ENCODE measurements at places on chromosomes 13 and 19. TPM values are rescaled to one million over a fixed set of nuclear protein-coding genes. Genes with fewer than 3 reads are reported as not detected.

The PEAK3 gene
- total RNA-seq: 0.22 TPM

The C19orf33 gene
- 7.9 TPM for total RNA-seq

The TRIM13 gene
- total RNA-seq: 20.9 TPM

The RXFP2 gene
- not detected for total RNA-seq

The KPTN gene
- 2.7 TPM for total RNA-seq

The NANOS3 gene
- not detected for total RNA-seq

The CPB2 gene
- total RNA-seq: not detected

The UBE2L5 gene
- total RNA-seq: not detected

The GFY gene
- total RNA-seq: not detected

The CXCL17 gene
- not detected for total RNA-seq

The AKT1S1 gene
- total RNA-seq: 5.9 TPM

The ZNF793 gene
- total RNA-seq: 0.86 TPM

The ZNF610 gene
- 2.0 TPM for total RNA-seq

The SYNGR4 gene
- total RNA-seq: not detected

The CPAMD8 gene
- 1.8 TPM for total RNA-seq

The NOSIP gene
- 83.2 TPM for total RNA-seq

The CEACAM7 gene
- total RNA-seq: 1.9 TPM

The PNMA8A gene
- 0.52 TPM for total RNA-seq

The VSIG10L gene
- 0.09 TPM for total RNA-seq

The SIGLECL1 gene
- total RNA-seq: not detected

The CEACAM19 gene
- 0.69 TPM for total RNA-seq

The APOE gene
- total RNA-seq: 1.0 TPM

The FUT2 gene
- total RNA-seq: not detected

The ZNF581 gene
- 21.8 TPM for total RNA-seq

The EXOSC5 gene
- total RNA-seq: 9.1 TPM

The SLC25A41 gene
- total RNA-seq: not detected

The ZNF43 gene
- total RNA-seq: 9.4 TPM

The MBD3L2 gene
- not detected for total RNA-seq

The NCAN gene
- total RNA-seq: not detected

The MISP3 gene
- 0.22 TPM for total RNA-seq

The KASH5 gene
- not detected for total RNA-seq

The CDKN2D gene
- 11.1 TPM for total RNA-seq

The SPC24 gene
- total RNA-seq: 14.2 TPM

The ZNF556 gene
- not detected for total RNA-seq

The TNFSF11 gene
- not detected for total RNA-seq

The LIM2 gene
- not detected for total RNA-seq

The NLRP5 gene
- total RNA-seq: not detected

The LILRB5 gene
- not detected for total RNA-seq

The PRR22 gene
- 0.33 TPM for total RNA-seq

The FCER2 gene
- not detected for total RNA-seq
